Activated CD4-positive, alpha-beta T cell treated with anti-CD3 and anti-CD28 coated beads for 36 hours (primary cell): ENCODE measurements at places on chromosomes 6 and 20. TPM values are rescaled to one million over a fixed set of nuclear protein-coding genes. Genes with fewer than 3 reads are reported as not detected.

The SNAP91 gene
- total RNA-seq, result not detected

The OPRL1 gene
- total RNA-seq, result 0.42 TPM

The FAM217A gene
- total RNA-seq, result not detected

The SAMD5 gene
- total RNA-seq, result 0.18 TPM

The C6orf52 gene
- total RNA-seq, result 2.4 TPM

The PSMF1 gene
- 143 TPM for total RNA-seq

The PDYN gene
- total RNA-seq, result not detected

The CPXM1 gene
- total RNA-seq, result 2.9 TPM

The TGM2 gene
- 0.04 TPM for total RNA-seq

The SMOC2 gene
- not detected for total RNA-seq

The FABP7 gene
- total RNA-seq, result not detected

The CST2 gene
- total RNA-seq, result not detected

The LST1 gene
- 9.1 TPM for total RNA-seq

The SLA2 gene
- total RNA-seq, result 48.7 TPM

The MYMX gene
- total RNA-seq, result not detected

The C6orf132 gene
- 0.14 TPM for total RNA-seq

The DDX39B gene
- total RNA-seq, result 517 TPM

The SLPI gene
- total RNA-seq, result not detected

The MAPK13 gene
- 63.0 TPM for total RNA-seq

The ERVFRD-1 gene
- not detected for total RNA-seq

The HLA-DOA gene
- 3.3 TPM for total RNA-seq

The COL9A3 gene
- not detected for total RNA-seq

The LAMA5 gene
- total RNA-seq, result 0.72 TPM

The C4B gene
- total RNA-seq, result 2.9 TPM

The EBF4 gene
- total RNA-seq, result 4.3 TPM

The CEP162 gene
- 7.3 TPM for total RNA-seq

The PCSK2 gene
- not detected for total RNA-seq

The CLPSL2 gene
- not detected for total RNA-seq

The TNF gene
- total RNA-seq, result 82.3 TPM

The ADGRF1 gene
- not detected for total RNA-seq

The ETV7 gene
- 2.4 TPM for total RNA-seq

The SLC35D3 gene
- total RNA-seq, result not detected

The RRAGD gene
- 19.6 TPM for total RNA-seq

The CPNE5 gene
- total RNA-seq, result 1.1 TPM

The UFL1 gene
- 28.0 TPM for total RNA-seq

The FAM229B gene
- total RNA-seq, result 7.3 TPM

The HIVEP1 gene
- total RNA-seq, result 71.6 TPM

The CDS2 gene
- total RNA-seq, result 41.3 TPM

The TMEM244 gene
- not detected for total RNA-seq

The MROH8 gene
- total RNA-seq, result 4.5 TPM

The HRH3 gene
- not detected for total RNA-seq

The CFB gene
- 0.69 TPM for total RNA-seq

The BTBD9 gene
- 12.2 TPM for total RNA-seq

The ADGRF5 gene
- total RNA-seq, result not detected

The GABRR1 gene
- total RNA-seq, result not detected

The TSHZ2 gene
- total RNA-seq, result 25.9 TPM

The BMP2 gene
- not detected for total RNA-seq
